ENCODE measurements at places on chromosomes 13 and 19. TPM values are rescaled to one million over a fixed set of nuclear protein-coding genes. Genes with fewer than 3 reads are reported as not detected.

Gene FARP1
- total RNA-seq, result 34.2 TPM

Gene PROZ
- total RNA-seq, result not detected

Gene OR7C1
- total RNA-seq, result not detected

Gene GIPR
- not detected for total RNA-seq

Gene TNNT1
- 2.9 TPM for total RNA-seq

Gene CYP4F8
- total RNA-seq, result not detected

Gene NLRP5
- not detected for total RNA-seq

Gene SERP2
- 0.36 TPM for total RNA-seq

Gene ZNF132
- 5.5 TPM for total RNA-seq

Gene ZNF649
- 10.4 TPM for total RNA-seq

Gene SELENOV
- not detected for total RNA-seq

Measured in thoracic aorta endothelial cell (primary cell).